Posterior vena cava (tissue), 2 donors: ENCODE measurements at places on chromosomes 3 and 15. TPM values are rescaled to one million over a fixed set of nuclear protein-coding genes. Genes with fewer than 3 reads are reported as not detected.

- DNase-seq = no peak
Measured at GRCh38 chr3:109384164-109384563, 46.8 kb upstream of the DPPA4 start.

DNA sequence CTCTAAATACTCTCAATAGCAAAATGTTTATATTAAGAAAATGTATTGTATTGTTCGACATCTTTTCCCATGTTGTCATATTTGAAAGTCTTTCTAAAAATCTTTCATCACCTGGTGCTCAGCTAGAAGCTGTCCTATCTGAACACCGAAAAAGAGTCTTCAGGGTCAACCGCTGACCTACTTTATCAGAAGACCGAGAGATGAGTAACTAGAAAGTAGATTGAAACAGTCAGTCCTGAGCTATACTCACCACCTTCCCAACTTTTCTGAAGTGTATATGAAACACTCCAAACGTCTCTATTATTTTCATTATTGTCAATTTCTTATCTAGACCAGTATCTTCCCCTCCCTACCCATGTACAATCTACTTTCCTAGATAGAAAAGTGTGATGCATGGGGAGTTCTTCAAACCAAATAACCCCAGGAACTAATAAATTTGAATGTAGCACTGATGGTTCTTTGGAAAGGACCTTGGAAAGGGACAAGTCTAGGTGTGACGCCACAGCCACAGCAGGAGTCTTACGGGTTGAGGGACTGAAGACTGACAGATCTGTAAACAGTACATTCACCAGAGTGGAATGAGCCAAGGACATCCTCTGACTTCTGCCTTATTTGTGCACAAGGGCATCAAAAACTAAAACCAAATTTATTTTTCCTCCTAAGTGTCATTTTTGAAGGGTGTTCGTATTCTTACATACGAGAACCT lies 58.6 kb downstream of the TMOD3 start:
- DNase-seq = no peak

DNA sequence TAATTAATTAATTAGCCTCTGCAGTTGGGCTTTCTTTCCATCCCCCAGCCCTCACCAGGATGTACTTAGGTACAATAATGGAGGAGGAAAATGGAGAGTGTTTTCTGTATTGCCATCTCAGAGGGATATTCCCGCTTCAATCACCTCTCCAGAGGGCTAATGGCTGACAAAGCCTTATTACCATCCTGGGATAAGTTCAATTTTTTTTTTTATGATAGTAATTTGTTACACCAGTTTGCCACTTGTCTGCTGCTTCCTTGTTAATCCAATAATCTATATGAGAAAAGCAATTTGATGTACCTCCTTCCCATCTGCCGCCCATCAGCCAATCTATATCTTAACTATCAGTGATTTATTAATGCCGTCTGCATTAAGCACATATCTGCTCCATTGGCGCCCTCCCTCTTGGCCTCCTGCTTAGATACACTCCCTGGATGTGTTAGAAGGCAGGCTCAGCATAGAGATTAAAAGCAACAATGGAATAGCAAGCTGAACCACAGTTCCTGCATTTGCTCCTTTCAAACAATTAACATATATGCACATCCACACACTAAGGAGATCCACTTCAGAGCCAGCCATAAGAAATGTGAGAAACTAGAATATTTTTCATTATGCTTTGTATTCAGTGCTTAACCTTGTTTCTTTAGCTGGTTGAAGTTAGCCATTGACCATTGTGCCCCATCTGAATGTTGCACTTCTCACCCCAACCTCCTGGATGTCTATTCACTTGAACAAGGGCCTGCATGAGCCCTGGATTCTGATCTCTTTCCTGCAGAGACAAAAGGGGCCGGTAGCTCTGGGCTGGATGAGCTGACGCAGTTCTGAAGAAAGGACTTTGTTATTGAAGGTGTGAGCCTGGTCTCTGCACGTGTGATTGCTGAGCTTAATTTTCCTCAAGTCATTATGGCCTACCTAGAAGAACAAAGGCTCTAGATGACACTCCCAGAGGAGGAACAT lies 237.3 kb upstream of the GAP43 start:
- DNase-seq = no peak

- DNase-seq = peak; percentile 2
Measured at GRCh38 chr3:47803480-47804025, 615 bp downstream of the DHX30 start.

TGM4 gene
- total RNA-seq = not detected

- no peak for DNase-seq
Measured at GRCh38 chr15:76006136-76006778, 6.0 kb downstream of the NRG4 start.

- DNase-seq = no peak
Measured at GRCh38 chr3:155629556-155629955, 115.3 kb downstream of the PLCH1 start.
